ENCODE measurements at places on chromosomes 16 and 17.

- DNase-seq: no peak
Observed at GRCh38 chr16:81863630-81864352, 84.7 kb downstream of the PLCG2 start.

DNA sequence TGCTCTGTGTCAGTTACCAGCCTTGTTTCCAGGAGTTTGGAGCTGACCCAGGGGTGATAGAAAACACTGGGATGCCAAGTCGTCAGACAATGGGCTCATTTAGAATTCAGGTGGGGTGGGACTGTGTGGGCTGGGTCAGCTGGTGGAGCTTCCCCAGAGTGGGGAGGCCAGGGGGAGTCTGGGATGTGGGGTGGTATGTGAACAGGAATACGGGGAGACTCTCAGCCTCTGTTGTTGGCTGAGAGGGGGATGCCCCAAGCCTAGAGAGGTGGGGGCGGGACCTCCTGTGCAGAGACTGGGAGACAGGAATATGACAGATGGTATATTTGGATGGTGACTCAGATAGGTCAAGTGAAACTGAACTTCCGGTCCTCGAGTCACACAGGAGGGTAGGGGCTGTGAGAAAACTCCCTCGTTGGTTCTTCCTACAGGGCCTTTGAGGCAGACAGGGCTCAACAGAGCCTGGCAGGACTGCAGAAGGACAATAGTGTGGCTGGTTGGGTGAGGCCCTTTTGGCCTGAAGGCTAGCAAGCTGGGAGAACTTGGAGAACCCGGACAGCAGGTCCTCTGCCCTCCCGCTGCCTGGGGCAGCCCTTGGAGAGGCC, 23.7 kb downstream of the CDH1 start:
- DNase-seq: peak; percentile 4

DNA sequence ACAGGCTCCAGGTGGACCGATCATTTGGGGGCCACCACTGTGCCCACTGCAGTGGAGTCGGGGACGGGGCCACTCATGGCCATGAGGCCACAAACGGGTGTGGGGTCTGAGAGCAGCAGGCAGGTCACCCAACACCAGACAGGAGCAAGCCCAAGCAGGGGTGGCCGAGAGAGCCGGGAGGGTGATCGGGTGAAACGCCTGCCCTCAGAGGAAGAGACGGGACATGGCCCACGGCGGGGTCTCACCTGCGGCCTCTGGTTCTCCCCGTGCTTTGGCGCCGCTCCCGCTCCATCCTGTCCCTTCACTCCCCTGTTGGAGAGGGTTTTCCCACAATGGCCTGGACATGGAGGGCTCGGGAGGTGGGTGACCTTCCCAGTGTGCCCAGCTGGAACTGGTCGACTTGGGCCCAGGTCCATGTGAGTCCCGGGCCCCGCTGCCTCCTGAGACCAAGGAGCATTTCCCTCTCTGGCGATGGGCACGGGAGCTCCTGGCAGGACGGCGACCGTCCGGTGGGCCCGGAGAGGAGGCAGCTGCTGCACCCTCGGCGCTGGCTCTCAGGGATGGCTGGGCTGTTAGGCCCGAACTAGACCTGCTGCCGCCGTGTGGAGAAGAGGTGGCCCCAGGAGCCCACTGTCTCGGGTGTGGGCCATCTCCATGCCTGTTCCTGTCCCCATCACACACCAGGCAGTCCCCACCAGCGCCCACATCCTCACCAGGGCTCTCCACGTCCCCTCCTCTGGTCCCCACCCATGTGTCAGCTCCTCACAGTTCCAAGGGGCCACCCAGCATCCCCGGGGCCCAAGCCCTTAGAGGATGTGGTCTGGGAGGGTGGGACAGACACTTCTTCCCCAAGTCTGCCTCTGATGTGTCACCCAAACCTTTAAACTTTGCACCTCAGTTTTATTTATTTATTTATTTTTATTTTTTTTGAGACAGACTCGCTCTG, 13.4 kb upstream of the BAHCC1 start:
- no peak for DNase-seq

DNA sequence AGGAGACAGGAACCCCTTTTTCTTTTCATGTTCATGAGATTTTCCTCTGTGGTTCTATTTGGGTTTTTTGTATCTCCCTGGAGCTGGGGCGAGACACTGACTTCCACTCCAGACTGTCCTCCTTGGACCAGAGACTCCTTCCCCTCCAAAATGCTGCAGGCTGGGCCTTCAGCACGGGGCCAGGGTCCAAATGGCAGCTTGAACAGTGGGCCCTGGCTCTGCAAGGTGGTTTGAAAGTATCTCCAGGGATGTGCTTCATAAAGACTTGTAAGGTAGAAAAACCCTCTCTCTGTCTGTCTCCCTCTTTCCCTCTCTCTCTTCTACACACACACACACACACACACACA, 236.1 kb downstream of the ZNF423 start:
- DNase-seq: no peak

- no peak for DNase-seq
Observed at GRCh38 chr16:11091021-11091785, 146.8 kb downstream of the CLEC16A start.

- DNase-seq: peak; percentile 64
Observed at GRCh38 chr17:8120520-8121406, 2.4 kb upstream of the ALOXE3 start.

DNA sequence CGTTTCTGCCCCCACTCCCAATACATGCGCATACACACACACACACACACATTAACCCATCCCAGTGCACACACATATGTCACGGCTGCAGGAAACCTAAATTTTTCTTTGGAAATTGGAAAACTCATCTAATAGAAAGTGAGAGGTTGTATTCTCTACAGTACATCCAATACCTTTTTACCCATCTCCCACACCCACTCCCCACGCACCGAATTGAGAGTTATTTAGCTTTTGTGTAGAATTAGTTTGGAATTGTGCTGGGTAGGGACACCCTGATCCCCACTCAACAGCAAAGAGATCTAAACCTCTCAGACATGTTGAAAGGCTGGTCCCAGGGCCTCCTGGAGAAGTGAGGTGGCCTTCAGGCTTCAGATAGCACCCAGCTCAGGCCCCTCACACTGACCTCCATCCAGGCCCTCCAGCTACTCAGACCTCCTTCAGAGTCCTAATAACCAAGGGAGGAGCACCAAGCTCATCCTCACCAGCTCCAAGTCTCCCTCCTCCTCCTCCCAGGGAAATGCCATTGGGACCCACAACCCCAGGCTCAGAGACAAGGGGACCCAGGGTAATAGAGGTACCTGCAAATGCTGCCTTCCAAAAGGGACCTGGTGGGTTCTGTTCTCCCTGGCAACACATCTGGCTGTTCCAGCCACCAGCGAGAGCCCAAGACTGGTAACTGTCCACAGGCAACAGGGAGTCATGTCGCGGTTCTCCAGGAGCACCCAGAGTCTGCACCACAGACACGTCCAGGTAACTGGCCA, 955 bp downstream of the HOXB13 start:
- DNase-seq: no peak

DNA sequence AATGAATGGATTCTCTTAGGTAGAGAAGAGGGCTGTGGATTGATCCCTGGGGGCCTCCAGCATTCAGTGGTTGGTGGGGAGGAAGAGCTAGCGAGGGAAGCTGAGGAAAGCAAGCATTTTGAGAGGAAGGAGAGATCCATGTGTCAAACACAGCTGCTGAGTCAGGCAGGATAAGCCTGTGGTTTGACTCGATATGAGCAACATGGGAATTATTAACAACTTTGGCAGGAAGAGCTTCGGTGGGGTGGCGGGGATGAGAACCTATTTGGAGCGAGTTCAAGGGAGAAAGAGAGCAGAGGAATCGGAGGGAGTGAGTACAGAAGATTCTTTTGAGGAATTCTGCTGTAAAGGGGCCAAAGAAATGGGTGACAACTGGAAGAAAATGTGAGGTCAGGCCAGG, 59.5 kb upstream of the CDC42EP4 start:
- DNase-seq: no peak

DNA sequence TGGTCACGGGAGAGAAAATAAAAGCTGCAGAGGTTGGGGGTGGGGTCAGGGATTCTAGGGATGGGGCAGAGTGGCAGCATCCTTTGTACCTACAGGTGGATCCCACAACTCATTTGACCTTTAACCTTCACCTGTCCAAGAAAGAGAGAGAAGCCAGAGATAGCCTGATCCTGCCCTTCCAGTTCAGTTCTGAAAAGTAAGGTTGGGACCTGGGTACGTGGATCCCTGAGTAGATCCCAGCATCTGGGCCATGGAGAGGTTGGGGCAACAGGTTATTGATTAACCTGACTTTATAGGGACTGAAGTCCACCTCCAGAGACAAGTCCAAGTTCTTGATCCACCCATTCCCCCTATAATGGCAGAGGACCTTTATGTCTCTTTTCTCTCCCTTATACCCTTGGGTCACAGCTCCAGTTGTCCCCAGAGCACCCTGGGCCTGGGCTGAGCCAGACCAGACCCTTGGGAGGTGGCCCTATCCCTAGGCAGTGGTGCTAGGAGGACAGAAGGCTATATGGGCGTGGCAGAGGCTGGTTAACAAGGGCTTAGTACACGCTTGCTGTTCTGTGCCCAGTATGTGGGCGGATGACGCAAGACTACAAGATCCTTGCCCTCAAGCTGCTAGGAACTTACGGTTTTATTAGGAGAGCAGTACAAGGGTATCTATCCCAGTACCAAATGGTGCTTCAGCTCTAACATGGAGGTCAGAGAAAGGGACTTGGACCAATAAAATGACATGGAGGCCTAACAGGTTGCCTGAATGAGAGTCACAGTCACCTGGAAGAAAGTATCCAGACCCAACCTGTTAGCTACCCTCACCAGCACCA, 3.3 kb downstream of the CLDN7 start:
- no peak for DNase-seq

- no peak for DNase-seq
Observed at GRCh38 chr17:44149750-44150329, 8.1 kb downstream of the HROB start.

DNA sequence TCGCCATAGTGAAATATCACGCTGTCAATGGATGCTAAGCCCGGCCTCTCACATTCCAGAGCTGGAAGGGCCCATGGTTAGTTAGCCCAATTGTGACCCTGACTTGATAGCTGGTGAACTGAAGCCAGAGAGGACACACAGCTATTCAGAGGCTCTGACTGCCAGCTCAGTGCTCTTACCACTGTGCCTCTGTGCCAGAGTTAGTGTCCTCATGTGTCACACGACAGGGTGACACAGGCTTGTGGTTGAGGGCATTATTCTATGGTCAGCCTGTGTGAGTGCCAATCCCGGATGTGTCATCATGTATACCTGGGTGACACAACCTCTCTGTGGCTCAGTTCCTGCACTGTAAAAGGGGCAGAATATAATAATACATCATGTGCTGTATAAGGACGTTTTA, 2.5 kb upstream of the MT1X start:
- peak; percentile 14 for DNase-seq

DNA sequence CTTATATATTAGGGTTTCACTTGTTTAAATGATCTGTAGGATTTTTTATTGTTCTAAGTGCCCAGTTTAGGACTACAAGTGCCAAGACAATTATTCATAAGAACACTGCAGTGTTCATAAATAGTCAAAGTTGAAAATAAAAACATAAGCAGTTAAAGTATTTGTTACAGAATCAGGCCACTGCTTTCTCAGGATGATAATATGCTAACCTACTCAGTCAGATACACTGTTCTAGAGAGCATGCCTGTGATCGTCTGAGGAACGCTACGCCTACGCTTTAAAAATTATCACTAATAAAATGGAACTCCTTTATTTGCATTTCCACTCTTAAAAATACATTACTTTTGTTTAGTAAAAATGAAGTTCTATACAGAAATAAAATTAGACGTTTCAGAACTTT, 37.4 kb upstream of the TRAP1 start:
- no peak for DNase-seq

DNA sequence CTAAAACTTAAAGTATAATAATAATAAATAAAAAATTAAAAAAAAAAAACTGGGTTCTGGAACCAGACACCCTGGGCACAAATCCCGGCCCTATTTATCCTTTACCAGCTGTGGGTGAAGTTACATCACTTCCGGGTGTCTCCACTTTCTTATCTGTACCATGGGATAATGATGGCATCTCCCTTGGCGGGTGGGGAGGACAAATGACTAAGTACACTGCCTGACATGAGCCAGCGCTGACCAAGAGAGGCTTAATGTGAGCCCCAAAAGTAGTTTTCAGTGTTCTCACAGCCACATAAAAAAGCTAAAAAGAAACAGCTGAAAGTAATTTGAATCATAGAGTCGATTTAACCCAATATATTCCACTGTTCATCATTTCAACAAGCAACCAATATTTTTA, 424.9 kb downstream of the SOX9 start:
- DNase-seq: no peak

- DNase-seq: no peak
Observed at GRCh38 chr17:76538941-76539570, 788 bp upstream of the PRCD start.

DNA sequence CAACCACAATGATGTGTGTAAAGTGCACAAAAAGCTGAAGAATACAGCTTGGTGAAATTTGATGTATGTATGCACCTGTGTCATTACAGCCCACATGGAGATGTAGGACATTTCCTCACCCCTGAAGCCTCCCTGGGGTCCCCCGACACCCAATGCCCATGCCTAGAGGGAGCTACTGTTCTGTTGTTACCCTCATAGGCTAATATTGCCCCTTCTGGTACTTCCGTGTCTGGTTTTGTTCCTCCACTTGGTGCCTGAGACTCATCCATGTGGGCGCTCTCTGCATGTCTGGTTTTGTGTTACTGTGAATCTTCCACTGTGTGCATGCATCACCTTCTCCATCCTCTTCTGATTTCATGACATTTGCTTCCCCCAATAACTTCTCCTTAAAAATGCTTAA, 18.6 kb downstream of the TNFRSF13B start:
- no peak for DNase-seq

- no peak for DNase-seq
Observed at GRCh38 chr17:77770331-77771105, 188.0 kb upstream of the TNRC6C start.

GRCh38 chr17:48996722-48997102, 473 bp upstream of the IGF2BP1 start:
- no peak for DNase-seq

DNA sequence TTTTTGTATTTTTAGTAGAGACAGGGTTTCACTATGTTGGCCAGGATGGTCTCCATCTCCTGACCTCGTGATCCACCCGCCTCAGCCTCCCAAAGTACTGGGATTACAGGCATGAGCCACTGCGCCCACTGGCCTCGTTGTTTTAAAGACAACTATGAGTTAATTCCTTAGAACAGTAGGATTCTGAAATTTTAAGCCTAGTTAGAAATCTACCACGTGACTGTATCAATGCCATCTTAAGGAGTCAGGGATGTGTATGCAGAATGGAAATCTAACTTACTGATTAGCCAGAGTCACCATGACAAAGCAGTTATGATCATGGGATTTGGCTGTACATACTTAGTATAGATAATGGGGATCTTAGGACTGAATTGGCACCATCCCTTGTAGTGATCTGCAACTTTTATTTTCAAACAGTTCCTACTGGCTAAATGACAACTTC, 2.8 kb downstream of the CEP20 start:
- DNase-seq: no peak

Measured in CD4-positive, alpha-beta T cell treated with Interleukin-17A for 4 hours (primary cell).